ENCODE measurements at places on chromosomes 12 and 14. TPM values are rescaled to one million over a fixed set of nuclear protein-coding genes. Genes with fewer than 3 reads are reported as not detected.

- no peak for DNase-seq
These were observed 1136.7 kb downstream of the TMEM121 start for GRCh38 chr14:106662936-106663550.

DNA sequence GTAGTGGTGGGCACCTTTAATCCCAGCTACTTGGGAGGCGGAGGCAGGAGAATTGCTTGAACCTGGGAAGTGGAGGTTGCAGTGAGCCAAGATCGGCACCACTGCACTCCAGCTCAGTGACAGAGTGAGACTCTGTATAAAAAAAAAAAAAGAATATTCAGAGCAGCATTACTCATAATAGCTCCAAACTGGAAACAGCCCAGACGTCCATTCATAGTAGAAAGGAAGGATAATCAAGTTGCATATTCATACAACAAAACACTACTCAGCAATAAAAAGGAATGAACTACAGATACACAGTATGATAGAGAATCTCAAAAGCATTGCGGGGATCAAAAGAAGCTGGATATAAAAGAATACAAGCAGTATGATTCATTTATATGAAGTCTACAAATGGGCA is 19.1 kb downstream of the TMEM30B start:
- no peak for DNase-seq

DNA sequence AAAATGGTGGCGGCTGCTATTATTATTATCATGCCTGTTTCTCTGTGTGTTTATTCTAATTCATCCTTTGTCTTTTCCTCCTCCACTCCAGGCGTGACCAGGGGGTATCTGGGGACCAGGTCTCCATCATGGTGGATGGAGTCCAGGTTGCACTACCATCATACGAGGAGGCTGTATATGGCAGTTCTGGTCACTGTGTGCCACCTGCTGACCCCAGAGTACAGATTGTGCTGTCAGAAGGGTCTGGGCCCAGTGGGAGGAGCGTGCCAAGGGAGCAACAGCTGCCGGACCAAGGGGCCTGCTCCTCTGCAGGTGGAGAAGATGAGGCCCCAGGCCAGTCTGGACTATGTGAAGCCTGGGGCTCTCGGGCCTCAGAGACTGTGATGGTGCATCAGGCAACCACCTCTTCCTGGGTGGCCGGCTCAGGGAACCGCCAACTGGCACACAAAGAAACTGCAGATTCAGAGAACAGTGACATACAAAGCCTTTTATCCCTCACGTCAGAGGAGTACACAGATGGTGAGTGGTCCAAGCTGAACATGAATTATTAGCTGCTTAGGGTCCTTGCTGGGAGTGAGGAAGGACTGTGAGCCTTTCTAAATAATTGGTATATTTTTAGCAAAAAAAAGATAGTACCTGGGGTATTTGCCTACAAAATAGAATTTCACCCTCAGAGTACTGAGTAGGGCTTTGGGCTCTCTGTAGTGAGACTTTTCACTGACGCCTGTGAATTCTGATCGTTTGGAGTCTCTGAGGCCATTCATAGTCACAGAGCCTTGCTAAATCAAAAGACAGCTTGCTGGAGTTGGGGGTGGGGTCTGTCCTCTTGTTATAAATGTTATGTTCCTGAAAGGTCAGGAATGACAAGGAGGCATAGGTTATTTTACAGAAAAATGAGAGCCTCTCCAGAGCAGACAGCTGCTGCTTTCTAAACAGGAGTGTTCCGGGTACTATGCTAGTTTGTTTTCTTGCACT is 58.1 kb upstream of the SRSF5 start:
- no peak for DNase-seq

DNA sequence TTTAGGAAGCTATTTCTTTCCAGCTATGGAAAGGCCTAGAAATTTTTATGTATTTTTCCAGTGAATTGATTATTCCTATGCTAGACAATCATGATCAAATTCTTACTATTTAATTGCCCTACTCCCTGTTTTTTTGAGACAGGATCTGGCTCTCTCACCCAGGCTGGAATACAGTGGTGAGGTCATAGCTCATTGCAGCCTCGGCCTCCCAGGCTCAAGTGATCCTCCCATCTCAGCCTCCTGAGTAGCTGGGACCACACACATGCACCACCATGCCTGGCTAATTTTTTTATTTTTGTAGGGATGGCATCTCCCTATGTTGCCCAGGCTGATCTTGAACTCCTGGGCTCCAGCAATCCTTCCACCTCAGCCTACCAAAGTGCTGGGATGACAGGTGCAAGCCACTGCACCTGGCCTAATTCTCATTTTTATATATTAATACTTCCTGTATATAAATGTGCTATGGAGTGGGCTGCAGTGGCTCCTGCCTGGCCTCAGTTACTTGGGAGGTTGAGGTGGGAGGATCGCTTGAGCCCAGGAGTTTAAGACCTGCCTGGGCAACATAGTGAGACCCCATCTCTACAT is 16.0 kb upstream of the MDM2 start:
- DNase-seq = no peak

DNA sequence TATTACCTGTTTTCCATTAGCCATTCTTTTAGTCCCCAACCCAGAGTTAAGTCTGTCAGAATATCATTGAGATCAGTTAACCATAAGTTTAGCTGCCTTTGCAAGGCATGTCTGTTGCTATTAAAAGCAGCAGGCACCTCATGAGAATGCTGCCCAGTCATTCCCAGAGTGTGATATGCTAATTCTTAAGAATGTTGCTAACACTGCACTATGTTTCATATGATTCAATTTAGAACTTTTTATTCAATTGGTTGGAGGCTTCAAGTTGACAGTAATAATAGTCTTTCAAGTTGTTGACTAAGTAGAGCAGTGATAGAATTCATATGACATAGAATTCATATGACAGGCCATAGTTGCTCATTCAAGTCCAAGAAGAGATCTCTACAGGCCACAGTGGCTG is 292.3 kb downstream of the FUT8 start:
- DNase-seq = no peak

DNA sequence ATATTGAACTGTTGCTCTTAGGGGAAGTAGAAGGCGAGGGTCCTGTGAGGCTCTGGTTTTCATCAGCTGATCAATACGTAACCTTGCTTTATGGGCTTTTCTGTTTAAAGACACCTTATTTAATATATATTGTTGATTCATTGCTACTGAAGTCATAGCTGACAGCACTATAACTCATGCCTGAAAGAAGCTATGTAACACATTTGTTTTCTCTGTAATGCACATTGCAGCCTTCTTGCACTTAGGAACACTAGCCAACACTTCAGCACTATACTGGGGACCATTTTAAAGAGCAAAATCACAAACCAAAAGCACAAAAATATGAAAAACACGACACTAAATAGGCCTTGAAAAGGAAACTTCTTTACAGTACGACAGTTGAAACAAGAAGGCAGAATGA is 135.7 kb downstream of the TTC6 start:
- no peak for DNase-seq

- DNase-seq = no peak
These were observed 16.4 kb upstream of the SRRM4 start for GRCh38 chr12:118964988-118965387.

DNA sequence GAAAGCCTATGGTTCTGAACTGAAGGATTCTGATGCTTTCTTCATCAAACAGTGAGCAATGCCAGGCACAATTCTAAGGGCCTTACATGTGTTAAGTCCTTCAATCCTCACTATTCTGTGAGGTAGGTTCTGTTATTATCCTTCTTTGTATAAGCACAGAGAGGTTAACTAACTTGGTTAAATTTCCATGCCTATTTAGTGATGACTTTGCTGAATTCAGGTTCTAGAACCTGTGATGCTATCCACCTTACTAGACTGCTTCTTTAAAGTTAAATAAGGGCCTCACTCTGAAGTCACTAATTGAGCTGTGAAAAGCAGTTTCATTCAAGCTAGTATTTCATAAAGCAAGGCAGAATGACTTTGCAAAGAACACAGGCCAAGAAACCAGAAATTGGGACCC is 138.9 kb upstream of the PARP11 start:
- no peak for DNase-seq

Gene EGLN3
- total RNA-seq = 14.5 TPM

Gene AGAP2
- 0.66 TPM for total RNA-seq

- no peak for DNase-seq
These were observed 239.0 kb downstream of the FBXL14 start for GRCh38 chr12:1355396-1355795.

DNA sequence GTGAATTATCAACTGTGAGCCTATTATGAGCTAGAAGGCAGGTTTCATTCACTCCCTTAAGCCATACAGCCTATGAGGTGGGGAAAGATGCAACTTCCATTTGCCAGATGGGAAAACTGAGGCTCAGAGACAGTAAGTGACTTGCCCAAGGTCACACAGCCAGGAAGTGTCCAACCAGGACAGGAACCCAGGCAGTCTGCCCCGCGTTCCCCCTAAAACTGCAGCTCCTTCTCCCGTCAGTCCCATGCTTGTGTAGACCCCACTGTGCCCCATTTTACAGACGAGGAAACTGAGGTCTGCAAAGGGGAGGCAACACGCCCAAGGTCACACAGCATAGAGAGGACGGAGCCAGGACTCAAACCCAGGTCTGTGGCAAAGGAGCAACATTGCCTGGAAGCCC is 50.6 kb downstream of the NCOR2 start:
- DNase-seq = no peak

Gene KLRD1
- 0.54 TPM for total RNA-seq

Gene APOF
- not detected for total RNA-seq

Gene WNT5B
- 1.1 TPM for total RNA-seq

- DNase-seq = no peak
These were observed 27.6 kb upstream of the ETV6 start for GRCh38 chr12:11621797-11622423.

Gene RNASE7
- total RNA-seq = not detected

DNA sequence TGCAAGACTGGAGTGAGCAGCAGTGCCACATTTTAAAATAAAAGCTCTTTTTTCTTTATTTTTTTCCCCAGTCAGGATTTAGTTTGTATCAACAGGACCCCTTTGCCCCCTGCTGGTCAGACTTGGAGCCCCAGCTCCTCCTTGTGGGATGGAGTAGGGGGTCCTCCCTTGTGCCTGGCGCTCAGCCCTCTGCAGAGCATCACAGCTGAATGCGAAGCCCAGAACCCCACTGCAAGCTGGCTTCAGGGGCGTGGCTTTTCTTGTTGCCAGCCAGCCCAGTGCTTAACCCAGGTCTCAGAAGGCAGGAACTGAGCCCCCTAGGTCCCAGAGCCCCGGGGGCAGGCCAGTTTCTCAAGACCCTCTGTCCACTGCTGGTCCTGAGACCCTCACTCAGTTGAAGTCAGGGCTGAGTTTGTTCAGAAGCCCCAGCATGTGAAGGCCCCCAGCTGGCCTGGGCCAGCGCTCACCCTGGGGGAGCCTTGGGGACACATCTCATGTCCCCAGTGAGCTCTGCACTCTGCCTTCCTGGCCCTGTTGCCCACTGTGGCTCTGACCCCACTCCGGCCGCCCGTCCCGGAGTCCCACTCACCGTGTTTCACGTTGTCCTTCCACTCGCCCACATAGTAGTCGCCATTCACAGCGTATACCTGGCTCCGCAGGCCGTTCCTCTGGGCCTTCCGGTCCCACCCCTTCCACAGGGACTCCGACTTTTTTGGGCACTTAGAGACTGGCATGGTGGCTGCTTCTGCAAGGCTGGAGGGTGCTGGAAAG is 519 bp downstream of the MORN3 start:
- no peak for DNase-seq
